ENCODE measurements at places on chromosomes 2 and 18.

DNA sequence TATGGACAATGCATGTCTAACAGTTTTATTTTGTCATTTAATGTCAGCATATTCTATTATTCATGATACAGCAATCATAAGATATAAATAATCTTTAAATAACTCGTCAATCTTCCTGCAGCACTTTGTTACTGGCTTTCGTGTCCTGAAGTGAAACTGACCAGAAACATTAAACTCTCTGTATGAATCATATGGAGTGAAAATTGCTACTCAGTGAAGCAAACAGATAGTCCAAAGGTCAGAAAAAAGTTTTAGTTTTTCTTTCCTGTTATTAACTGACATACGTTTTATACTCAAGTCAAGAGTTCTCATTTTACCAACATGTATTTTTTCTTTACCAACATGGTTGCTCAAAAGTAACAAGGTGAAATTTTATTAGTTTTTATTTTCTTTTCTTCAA, 106.8 kb upstream of the GALNT5 start:
- DNase-seq: no peak

- no peak for DNase-seq
These were observed 94.4 kb downstream of the STK39 start for GRCh38 chr2:168152902-168153530.

DNA sequence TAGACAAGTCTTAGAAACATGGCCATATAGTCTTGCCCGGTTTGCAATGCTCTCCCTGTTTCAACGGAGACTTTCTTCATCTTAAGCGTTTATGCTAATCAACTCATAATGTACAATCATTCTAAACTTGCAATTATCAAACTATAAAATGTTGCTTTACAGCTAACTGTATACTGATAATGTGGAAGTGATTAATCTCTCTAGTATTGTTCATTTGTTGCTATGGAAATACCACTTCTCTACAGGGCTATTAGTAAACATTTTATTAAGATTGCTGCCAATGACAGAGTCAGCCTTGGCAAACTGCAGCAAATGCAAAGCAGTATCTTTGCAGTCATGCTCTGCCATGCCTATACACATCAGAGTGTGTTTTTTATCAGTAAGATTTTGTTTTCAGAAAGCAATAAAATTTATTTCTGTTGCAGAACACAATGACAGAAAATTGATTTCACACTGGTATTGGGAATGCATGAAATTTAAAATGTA, 1201.8 kb upstream of the CDH2 start:
- DNase-seq: no peak

DNA sequence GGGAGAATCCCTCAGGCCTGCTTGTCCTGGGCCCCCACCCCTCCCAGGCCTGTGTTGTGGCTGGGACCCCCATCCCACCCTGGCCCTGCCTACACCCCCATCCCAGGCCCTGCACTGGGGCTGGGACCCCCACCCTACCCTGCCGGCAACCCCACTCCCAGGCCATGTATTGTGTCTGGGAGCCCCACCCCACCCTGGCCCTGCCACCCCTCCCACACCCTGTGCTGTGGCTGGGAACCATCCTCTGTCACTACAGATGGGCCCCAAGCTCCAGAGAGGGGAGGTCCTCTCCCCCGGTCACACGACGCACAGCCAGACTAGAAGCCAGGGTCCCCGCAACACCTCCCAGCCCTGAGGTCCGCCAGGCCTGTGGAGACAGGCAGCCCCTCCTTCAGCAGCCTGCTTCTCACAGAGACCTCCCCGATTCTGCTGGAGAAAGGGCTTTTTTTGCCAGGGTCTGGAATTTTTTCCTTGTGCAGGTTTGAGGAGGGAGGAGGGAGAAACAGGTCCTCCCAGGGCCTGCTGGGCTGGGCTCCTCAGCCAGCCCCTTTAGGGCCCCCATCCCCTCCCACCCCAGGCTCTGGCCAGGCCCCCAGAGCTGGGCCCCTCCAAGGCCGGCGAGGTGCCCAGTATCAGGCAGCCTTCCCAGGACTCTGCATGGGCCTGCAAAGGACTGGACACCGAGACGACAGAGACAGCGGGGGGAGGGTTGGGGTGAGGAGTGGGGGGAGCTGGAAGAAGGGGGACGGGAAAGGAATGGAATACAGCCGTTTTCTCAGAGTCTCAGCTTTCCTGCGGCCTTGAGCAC, 28.0 kb downstream of the KIF1A start:
- no peak for DNase-seq

Measured in inflammatory macrophage (primary cell).